GM13976 (cell line): ENCODE measurements at places on chromosomes 6 and 20.

- peak; percentile 67 for DNase-seq
Observed at GRCh38 chr20:45347936-45348778, at the start of gene SDC4. TSS of gene SDC4 (minus strand) at chr20:45348424. CDS start at chr20:45348384, 40 bp downstream.

- no peak for DNase-seq
Observed at GRCh38 chr6:56435326-56435725, 187.9 kb upstream of the COL21A1 start.

DNA sequence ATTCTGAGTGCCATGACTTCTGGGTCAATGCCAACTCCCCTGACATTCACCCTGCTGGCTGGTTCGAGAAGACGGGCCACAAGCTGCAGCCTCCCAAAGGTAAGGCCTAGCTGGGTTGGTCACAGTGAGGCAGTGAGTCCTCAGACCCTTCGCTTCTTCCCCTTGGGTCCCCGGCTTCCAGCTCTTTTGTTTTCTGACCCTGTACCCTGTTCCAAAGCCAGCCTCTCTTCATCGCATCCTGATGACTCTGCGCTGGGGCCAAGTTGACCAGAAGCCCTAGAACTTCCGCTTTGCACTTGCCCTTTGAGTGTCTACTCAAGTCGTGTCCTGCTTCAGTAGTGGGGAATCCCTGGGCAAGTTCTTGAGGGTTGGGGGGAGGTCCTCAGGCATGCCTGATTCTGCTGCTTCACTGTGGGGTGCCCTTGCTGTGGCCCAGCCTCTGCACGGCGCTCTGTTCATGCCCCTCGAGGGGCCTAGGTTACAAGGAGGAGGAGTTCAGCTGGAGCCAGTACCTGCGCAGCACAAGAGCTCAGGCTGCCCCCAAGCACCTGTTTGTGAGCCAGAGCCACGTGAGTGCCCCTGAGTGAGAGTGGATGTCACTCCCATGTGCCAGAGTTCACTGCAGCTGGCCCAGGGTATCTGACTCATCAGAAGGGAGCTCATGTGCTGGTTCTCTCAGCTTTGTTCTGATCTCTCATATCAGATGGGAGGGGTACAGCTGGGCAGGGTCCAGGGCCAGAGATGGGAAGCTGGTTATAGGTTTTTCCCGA, 23.0 kb downstream of the L3MBTL1 start:
- no peak for DNase-seq

GRCh38 chr6:169169941-169170582, 83.6 kb downstream of the THBS2 start:
- peak; percentile 22 for DNase-seq

DNA sequence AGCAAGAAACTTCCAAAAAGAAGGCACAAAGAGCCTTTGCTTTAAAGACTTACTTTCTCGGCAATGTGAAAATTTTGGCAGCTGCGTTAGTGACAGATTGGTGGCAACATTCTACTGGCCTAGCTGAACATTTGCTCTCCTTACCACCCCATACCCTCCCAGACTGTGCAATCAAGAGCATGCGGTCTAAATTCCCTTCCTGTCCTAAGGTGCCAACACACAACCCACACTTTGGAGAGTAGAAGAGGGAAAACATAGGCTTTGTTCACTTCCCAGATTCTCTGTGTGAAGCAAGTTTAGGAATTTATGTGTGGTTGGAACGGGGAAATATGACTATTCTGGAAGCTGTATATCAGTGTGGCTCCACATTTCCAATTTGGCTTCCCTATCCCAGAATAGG, 29.8 kb upstream of the NEDD9 start:
- no peak for DNase-seq

DNA sequence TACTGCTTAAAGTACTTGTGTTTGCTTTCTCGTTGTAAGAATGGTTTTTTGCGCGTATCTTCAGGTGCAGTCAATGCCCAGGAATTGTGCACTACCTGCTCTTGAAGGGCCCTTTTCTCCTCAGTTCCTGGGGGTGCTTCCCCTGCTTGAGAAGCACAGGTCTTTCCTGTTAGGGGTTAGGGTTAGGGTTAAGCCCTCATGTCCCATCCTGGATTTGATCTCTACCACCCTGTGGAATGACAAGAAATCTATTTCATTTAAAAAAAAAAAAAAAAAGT, 39.6 kb upstream of the TBXT start:
- DNase-seq, result no peak

GRCh38 chr6:84871925-84872324, 107.5 kb upstream of the TBX18 start:
- DNase-seq, result no peak

- DNase-seq, result peak; percentile 5
Observed at GRCh38 chr6:71902261-71902660, 15.9 kb downstream of the RIMS1 start.

DNA sequence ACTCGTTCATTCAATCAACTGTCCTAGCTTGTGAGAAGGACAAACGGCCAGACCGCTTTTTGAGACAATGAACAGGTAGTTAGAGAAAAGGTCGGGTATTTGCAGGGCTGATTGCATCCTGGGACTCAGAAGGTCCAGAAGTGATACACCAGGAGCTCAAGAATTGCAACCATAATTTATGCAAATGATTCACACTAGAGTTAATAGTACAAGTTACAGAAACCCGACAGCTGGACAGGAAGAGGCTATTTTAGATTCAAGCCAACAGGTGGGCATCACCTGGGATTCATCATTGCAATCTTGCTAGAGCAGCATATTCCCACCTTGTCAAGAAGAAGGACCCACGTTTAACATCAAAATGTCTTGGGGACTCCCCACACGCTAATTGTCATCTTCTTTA, 83.5 kb downstream of the TNFAIP3 start:
- no peak for DNase-seq

GRCh38 chr20:62549499-62550086, 73.8 kb upstream of the GATA5 start:
- no peak for DNase-seq

- DNase-seq, result no peak
Observed at GRCh38 chr6:110341663-110342596, 16.2 kb downstream of the METTL24 start.

DNA sequence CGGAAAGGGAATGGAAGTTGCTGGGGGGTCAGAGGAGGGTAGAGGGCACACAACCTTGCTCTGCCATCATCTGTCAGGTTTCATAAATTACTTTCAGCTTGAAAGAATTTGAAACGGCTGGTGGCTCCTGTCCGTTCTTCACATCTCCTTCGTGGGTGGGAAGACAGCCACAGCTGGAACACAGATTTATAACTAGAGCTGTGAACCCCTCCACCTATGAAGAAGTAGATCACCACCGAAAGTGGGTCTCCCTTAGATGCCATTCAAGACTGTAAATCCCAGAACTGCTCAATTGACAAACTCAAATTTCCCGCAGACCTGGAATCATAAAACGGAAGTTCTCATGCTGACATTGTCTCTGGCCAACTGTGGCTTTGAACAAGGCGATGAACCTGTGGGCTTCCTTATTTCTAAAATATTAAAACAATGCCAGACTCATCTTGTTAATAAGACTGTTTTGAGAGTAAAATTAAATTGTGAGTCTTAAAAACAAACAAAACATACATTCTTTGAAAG, 65.3 kb downstream of the BTBD3 start:
- DNase-seq, result no peak

DNA sequence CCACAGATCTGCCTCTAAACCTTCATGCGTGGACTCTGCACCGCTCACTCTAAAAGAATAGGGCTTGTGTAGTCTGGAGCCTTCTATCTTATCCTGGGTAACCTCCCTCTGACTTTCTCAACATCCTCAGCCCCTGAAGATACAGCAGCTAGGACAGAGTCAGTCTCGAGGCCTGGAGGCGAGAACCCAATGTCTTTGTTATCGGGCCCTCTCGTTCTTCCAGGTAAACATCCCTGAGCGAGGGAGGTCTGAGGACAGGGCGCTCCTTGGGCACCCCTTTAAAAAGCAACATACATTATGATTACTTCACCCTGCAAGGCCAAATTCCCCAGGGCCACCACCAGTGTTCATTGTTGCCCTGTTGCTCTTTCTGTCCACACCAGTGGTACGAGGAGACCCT, 110.8 kb upstream of the PRND start:
- no peak for DNase-seq

DNA sequence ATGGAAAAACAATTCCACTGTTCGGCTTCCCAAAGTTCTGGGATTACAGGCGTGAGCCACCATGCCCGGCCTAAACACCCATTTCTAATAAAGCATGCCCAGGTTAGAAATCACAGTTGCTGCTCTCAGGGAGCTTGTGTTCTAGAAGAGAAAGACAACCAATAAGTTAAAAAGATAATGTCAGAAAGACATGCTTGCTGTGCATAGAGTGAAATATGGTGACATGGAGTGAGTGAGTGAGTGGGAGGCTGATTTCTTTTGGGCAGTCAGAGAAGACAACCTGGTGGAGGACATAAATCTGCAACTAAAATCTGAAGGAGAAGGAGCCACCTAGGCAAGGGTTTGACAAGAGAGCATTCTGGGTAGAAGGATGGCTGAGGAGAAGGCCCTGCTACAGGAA, 222.6 kb downstream of the ARID1B start:
- DNase-seq, result no peak

- peak; percentile 14 for DNase-seq
Observed at GRCh38 chr6:160519603-160520042, 144.5 kb downstream of the LPA start.

GRCh38 chr6:19836799-19837510, at the start of gene ID4:
TSS of gene ID4 (plus strand) at chr6:19837370. CDS start at chr6:19837755, 385 bp downstream.
- no peak for DNase-seq

DNA sequence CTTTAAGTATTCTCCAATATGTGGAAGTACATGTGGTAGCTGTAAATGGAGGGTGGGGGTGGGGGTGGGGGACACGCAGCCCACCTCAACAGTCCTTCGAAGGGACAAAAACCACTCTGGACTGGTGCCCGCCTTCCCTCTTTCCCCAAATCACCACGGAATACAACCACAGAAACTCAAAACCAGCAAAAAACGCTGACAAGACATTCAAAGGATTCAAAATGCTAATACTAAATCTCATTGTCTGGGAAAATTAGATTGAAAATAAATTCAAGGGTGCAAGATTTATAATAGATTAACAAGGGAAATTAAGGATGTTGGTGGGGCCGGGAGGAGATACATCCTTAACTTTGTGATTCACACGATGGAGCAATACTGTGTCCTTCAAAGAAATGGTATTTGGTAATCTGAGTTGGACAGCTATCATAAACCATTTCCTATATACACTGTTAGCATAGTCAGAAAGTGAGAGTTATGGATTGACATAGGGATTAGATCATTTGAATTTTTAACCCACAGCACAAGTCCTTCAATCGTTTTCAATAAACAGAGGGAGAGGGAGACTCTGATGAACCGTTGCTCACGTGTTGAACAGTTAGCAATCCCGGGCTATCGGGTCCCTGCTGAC, 766 bp upstream of the TBC1D22B start:
- no peak for DNase-seq

- no peak for DNase-seq
Observed at GRCh38 chr20:57657535-57658446, 37.6 kb upstream of the ZBP1 start.

DNA sequence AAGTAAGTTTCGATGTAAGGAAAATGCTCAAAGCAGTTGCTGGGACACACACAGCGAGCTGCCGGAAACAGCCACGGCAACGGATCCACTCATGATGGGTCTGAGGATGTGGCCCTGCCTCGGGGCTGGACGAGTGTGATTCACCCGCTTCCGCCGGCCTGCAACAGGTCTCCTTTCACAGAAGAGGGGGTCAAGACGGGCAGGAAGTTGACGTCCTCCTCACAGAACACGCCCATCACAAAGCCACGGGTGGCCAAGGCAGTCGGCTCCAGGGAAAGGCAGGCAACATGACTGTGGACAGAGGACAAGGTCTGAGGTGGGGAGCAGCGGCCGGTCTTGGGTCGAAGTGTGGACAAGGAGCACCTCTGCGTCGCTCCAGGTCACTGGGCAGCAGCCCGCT, 29.9 kb upstream of the SMOC2 start:
- no peak for DNase-seq

GRCh38 chr20:650281-650680, 2.7 kb downstream of the SRXN1 start:
- DNase-seq, result no peak

DNA sequence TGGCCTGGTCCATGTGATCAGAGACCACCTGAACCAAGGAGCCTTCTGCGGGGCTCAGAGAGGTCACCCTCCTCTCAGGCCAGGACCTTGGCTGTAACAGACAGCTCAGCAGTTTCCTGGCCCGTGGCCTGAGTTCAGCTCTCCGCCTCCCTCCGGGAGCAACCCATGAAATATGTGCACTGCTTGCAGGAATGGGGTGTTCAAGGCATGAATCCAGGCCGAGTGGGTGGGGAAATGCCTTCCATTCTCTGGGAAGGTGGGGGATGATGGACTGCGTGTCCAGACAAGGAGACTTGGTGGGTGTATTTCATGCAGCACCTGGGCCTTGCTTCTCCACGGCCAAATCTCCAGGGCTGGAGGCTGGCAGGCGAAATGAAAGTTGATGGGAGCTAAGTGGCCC, 46.0 kb downstream of the SIRPA start:
- no peak for DNase-seq

DNA sequence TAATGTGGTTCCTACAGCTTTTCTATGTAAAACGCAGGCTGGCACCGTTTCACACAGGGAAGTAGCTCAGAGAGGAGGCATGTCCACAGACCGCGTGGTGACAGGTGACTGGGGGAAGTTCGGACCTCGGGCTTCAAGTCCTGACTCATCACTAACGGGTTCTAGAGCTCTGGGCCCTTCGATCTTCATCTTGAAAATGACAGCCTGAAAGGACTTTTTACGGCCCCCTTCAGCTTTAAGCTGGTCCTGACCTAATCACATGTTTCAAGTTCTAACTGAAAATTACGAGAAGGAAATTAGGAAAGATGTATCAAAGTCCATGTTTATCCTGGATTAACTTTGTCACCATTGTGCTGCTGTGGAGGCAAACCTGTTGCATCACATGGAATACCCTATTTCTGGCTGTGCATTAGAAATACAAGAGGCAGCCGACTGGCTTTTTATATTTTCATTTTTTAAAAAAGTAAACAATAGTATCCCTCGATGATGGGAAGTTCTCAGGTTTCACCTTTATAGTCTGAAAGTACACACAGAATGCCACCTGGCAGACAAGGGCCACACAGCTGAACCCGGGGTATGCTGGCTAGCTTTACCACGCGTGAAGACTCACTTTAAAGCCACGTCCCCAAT, 2.0 kb downstream of the MAN1A1 start:
- DNase-seq, result peak; percentile 28

- no peak for DNase-seq
Observed at GRCh38 chr20:53611449-53611894, 17.8 kb upstream of the ZNF217 start.

- no peak for DNase-seq
Observed at GRCh38 chr6:170046791-170047626, 243.9 kb downstream of the DLL1 start.

GRCh38 chr6:56689114-56689513, 46.4 kb upstream of the DST start:
- no peak for DNase-seq
